ENCODE measurements at places on chromosomes 1 and 21.

DNA sequence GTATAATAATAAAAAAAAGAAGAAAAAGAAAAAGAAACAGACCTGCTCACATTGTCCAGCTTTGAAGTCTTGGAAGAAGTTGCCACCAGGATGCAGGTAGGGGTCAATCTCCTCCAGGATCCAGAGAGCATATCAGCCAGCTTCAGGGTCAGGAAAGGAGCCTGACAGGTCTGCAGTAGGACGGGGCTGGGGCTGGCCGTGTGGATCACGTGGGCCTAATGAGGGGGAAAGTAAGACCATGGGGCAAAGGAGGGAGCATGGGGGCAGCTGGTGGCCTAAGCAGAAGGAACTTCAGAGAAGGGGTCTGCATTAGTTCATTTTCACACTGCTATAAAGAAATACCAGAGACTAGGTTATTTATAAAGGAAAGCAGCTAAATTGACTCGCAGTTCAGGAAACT lies 19.3 kb upstream of the SMYD3 start:
- no peak for DNase-seq

GRCh38 chr1:30345491-30346130 lies 377.8 kb downstream of the MATN1 start:
- no peak for DNase-seq

DNA sequence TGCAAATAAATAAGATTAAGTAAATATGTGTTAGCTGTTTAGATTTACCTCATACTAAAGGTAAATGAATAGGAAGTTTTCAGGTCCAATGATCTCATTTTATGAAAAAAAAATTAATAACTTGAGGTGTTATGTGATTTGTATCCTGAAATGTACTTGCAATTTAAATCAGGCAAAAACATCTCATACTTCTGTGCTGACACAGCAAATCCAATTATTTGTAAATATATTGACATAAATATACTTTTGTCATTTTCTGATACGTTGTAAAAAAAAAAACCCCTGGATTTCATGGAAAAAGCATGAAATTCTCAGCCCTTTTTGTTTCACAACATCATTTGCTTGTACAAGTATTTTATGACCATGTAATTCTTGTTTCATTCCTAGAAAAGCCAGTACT lies 184.1 kb upstream of the NCAM2 start:
- DNase-seq = no peak

DNA sequence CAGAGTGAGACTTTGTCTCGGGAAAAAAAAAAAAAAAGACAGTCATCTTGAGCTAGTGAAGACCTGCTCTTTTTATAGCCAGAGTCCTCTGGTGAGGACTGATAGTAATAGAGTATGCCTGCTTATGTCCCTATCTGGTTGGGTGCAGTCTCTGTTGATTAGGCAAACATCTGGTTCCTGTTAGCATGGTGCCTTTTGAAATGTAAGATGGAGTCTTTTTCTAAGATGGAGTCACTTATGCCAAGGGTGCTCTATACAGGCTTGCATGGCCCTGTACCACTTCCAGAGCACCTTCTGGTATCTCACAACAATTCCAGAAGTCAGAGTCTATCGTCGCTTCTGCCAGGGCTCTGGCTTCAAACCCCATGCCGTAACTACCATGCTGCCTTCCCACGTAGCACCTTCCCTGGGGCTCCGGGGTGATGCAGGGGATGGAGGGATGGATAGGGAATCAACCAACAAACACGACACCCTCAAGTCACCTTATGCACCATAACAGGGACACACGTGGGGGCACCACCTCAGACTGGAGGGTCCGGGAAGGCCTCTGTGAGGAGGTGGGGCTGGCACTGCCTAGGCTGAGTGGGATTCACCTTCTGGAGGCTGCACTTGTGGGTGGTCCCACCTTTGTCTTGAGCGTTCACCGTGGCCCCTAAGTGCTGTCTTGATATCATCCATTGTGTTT lies 11.6 kb upstream of the PADI6 start:
- DNase-seq = no peak

- DNase-seq = no peak
These were observed 4.1 kb downstream of the DISC1 start for GRCh38 chr1:231630558-231631205.

GRCh38 chr1:208173749-208174148 lies 70.4 kb downstream of the PLXNA2 start:
- DNase-seq = no peak

DNA sequence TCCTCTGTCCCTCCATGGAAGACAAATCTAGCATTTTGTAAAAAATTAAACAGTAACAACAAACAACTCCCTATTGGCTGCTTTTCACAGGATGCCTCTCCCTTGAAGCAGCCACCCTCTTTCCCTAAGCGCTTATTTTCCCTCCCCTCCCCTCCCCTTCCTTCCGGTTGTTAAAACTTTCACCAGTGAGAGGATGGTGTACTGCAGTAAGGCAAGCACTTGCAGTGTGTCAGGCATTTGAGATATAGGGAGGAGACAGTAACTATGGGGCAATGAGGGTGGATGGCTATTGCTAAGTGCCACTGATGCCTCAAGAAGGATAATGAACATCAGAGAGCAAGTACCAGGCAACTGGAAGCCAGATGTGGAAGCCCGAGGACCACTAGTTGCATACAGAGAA lies 19.1 kb upstream of the KIAA1614 start:
- DNase-seq = no peak

DNA sequence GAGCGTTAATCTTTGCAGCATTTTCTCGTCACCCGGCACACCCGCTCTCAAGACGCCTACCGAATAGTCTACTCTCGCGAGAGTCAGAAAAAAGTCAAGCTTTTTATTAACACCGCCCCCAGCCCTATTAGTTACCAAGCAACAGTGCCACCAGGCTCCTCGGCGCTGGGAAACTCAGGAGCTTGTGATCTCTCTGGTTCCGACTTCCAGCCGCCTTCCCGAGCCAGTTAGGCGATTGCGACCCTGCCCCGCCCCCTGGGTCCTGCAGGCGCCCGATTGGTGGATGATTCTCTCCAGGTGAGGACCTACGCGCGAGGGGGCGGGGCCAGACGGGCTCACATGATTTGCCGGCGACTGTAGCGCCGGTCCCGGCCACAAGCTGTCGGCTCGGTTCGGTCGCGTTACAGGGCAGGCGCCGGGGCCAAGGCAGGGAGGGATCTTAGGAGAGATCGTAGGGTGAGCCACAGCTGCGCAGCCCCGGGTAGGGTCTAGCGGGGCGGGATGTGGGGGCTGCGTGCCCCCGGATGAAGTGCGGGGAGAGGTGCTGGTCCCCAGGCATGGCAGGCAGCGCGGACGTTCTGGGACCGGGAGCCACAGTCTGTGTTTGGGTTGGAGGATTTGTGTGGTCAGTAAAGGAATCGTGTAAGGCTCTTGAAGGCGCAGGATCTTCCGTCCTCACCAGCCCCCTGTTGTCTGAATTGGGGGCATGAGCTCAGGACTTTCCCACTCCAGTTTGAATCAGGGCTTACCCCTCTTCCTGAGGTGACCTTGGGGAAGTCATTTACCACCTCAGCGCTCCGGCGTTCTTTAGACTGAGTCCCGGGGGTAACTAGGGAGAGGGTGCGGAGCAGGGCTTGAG lies at the start of gene PFKFB2:
Gene PFKFB2, plus strand, starts transcription at position 365 of the 859 bp plus-strand sequence. CDS start 1,443 bp downstream, outside the sequence.
- peak; percentile 84 for DNase-seq

- DNase-seq = no peak
These were observed 105.3 kb downstream of the BACH1 start for GRCh38 chr21:29403922-29404538.

DNA sequence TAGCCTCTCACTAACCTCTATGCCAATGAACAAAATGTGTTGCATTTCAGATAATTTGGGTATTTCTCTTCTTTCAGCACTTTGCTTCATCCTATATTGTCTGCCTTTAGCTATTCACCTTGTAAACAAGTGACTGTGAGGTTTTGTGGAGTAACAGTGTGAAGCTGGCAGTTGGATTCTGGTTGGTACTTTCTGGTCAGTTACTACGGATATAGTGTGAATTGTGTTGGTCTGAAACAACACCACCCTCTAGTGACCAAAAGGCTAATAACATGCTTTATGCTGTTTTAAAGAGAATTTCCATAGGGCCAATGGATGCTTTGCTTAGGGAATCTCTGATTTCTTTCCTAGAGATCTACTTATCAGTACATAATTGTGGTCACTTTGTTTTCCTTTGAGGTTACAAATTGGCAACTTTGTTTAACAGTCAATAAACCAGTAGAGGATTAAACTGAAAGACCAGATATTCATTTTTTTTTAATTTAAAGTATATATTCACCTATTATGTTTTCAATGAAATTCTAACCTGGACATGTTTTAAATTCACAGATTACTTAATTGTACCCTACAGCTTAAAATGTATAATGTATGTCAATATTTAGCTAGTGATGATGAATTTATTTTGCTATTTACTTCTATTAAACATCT lies 2.5 kb upstream of the PTGER3 start:
- DNase-seq = no peak

DNA sequence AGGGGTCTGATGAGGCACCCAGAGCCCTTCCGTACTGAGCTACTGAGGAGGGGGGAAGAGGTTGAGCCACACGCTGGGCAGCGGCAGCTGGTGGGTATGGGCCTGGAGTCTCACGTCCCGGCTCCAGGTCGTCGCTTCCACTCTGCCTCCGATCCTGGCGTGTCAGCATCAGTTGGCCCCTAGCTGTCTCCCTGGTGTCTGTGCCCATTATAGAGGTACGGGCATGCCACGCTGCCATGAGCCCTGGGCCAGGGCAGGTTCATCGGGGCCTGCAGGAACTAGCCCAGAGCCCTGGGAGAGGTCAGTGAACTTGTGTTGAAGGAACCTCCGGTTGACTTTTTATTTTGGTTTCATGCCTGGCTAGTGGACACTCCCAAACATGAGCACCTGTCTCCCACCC lies 18.2 kb downstream of the COQ8A start:
- no peak for DNase-seq

GRCh38 chr1:201739492-201740085 lies 89.4 kb upstream of the IPO9 start:
- DNase-seq = peak; percentile 17

DNA sequence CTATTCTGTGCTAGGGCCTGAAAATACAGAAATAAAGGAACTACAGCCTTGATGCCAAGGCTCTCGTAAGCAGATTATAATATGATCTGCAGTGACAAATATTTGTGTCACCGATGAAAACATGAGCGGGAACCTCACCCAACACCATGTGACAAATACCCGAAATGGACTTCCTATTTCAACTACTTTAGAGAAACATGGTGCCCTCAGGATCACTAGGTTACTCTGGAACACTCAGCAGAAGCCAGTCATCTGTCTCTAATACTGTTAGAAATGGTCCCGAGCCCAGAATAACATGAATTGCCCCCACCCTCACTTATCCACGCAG lies 463 bp upstream of the VAMP3 start:
- DNase-seq = peak; percentile 4

GRCh38 chr1:24517898-24518297 lies 15.3 kb downstream of the RCAN3 start:
- no peak for DNase-seq

DNA sequence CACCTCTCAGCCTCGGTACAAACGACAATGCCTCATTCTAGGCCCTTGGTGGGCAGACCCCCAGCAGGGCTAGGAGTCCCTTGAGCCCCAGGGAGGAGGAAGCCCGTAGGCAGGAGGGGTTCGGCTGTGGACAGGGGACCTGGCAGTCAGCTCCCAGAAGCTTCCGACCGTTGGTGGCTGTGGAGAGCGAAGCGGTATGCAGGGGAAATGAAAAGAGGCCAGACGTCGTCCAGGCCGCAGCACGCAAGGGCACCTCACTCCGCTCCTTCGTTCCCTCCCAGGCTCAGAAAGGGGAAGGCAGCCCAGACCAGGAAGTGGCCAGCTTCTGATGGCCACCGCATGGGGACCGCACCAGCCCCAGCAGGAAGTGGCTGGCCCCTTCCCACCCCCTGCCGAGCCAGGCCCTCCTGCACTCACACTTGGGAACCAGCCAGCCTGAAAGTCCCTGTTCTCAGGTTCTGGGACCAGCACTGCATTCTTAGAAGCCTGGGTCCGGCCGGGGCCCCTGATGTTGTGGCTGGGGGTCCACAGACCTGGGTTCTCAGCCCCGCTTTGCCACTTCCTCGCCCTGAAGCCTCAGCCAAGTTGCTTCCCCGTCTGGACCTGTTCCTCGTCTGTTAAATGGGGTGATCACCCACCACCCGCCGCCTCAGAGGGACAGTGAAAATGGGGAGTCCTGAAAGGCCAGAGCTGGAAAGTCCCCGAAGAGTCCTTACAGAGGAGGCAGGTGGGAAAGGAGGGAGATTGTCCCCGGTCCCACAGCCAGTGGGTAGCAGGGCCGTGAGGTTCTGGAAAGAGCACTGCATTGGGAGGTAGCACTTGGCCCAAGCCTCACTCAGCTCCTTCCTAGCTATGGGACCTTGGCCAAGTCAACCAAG lies 104.0 kb upstream of the RUNX3 start:
- no peak for DNase-seq

- DNase-seq = no peak
These were observed 21.4 kb downstream of the FRRS1 start for GRCh38 chr1:99745061-99745460.

DNA sequence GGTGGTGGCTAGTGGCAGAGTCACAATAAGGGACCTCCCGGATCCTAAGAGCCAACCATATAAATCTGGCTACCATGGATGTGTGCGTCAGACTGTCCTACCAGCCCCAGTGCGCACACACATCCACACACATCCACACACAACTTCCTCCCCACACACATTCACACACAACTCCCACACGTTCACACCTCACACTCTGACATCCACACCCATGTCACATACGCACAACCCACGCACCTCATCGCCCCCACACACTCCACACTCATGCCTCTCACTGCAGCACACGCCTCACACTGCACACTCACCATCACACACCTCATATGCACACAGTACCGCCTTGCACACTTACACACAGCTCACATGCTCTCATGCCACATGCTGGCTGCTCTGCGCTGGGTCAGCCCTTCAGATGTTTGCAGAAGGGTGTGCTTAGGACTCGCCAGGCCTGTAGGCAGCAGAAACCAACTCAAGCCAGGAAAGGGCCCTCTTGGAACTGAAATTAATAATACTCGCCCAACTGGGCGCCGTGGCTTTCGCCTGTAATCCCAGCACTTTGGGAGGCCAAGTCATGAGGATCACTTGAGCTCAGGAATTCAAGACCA lies 3.0 kb downstream of the LDLRAD2 start:
- DNase-seq = no peak

GRCh38 chr21:36079010-36079649 lies 9.3 kb downstream of the CBR1 start:
- peak; percentile 17 for DNase-seq

DNA sequence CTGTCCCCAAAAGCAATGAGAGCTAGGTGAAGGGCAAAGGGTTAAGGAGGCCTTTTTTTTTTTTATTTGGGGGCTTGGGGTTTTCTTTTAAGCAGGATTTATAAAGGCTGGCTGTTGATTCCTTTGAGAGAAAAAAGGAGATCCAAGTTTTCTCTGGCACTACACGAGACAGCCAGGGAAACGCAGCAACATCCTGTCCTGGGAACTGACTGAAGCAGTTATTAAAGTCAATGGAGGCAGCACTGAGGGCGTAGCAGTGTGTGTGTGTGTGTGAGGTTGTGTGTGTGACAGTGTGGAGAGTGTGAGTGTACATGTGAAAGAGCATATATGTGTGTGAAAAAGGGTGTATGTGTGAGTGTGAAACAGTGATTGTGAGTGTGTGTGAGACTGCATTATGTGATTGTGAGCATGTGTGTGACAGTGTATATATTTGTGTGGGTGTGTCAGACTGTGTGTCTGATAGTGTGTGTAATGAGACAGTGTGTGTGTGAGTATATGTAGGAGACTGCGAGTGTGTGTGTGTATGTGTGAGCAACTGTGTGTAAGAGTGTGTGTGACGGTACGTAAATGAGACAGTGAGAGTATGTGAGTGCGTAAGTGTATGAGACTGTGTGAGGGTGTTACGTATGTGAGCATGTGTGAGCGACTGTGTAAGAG lies 65.9 kb upstream of the TIAM1 start:
- DNase-seq = no peak

All from stimulated activated CD4-positive, alpha-beta T cell treated with anti-CD3 and anti-CD28 coated beads, Interleukin-12 subunit alpha, Interleukin-12 subunit beta, amount 100 ng/mL, for 24 hours (primary cell).